ENCODE measurements at places on chromosomes 5 and 9.

DNA sequence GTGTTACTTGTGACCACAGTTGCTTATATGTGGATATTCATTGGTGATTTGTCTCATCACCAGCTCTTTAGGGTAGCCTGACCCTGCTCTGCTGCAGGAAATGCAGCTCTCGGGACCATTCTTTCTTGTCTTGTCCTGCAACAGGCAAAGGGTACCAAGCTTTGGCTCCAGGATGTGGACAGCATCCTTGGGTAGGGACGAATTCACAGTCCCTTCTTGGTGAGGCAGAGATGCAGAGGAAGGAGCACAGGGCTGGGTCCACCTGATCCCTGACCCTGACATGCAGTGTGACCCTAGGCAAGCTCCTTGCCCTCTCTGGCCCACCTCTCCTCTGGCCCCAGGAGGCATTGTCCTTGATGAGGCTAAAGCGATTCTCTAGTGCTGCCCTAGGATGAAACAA lies 37.0 kb upstream of the SYNPO start:
- DNase-seq: no peak

DNA sequence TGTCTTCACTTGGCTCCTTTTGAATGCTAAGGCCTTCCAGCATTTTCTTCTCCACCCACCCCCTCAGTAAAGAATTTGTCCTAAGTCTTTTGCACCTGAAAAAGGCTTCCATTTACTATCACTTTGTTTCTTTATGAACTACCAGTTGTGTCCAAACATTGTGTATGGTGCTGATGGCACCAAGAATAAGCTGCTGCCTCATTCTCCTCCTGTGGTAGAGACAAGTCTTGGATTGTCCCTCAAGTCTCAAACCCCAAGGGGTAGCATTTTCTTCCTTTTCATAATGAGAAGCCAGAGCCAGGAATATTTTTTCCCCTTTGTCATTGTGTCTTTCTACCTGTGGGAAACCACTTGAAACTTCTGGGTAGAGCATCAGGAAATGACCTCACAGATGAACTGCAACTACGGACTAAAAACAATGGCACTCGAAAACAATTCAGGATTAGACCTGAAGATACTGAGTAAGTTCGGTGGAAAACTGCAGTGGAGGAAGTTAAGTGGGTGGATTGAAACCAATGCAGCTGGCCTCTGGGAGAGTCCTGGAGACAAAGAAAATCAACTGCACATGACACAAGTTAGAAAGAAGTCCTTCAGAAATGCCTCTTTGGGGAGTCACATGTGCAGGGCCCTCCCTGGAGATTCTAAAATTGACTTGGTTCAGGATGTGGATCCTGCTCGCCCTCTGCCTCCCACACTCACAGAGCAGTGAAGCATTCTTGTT lies 80.5 kb downstream of the SH3RF2 start:
- no peak for DNase-seq

GRCh38 chr5:132425975-132426524 lies 56.5 kb downstream of the SLC22A5 start:
- no peak for DNase-seq

DNA sequence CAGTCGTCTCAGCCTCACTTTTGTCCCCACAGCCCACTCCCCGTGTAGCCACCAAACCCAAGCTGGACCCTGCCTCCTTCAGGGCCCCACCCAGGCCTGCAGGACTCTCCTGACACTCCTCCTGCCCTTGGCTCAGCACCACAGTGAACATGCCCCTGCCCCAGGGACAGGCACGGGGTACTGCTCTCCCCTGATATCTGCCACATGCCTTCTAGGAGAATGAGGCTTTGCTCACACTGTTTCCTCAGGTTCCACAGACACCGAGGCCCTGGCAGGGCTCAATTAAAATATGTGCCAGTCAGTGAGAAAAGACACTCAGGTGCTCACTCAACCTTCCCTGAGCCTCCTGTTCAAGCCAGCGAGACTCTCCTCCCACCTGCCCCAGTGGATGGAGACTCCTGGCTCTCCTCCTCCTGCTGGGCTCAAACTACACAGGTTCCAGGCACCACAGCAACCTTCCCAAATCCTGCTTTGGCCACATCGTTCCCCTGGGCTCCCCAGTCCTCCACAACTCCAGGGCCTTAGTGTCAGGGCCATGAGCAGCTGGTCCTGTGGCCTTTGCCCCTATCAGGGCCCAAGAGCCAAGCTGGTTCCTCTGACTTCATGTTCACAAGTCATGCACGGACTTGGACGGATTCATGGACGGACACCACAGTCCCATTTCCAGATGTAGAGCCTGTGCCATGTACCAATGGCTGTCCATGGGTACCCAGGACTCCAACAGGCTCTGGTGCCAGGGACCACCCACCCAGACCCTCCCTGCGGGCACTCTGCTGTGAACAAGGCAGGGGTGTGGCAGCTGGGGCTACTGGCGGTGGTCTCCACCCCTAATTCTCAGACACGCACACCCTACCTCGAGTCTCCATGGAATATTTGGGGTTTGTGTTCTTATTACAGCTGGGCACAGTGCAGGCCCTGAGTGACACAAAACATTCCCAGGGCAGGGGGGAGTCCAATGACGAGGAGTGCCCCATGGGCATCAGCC lies 36.6 kb downstream of the BICD2 start:
- no peak for DNase-seq

DNA sequence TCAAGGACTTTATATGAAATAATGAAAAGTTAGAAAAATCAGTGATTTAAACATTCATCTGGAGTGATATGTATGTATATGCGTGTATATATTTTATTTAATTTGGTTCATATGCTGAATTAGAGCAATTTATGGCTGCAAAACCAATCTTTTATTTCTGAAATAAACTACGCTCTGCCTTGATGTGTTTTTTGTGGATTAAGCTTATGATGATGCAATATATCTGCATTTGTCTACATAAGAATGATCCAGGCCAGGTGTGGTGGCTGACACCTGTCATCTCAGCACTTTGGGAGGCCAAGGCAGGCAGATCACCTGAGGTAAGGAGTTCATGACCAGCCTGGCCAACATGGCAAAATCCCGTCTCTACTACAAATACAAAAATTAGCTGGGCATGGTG lies 1842.3 kb upstream of the CDH6 start:
- DNase-seq: no peak

DNA sequence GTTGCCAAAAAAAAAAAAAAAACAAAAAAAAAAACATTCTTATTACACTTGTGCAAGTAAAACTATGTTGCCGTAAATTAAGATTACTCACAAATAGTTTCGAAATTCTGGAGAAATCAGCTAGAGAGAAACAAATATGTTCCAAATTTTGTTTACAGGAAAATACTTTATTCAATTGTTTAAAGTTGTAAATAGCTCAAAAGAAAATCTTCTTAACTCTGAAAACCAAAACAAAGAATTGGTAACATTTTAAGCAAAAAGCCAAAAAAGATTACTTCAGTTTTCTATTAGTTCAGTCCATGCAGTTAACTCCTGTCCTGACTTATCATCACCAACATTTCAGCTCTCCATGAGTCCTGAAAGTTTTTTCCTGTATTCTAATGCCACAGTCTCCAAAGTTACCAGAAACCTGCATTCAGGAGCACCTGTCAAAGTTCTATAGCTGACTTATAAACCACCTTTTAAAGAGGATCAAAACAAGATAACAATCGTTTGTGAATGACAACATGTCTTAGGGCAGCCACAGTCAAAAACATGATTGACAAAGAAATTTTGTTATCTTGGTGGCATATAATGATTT lies 194.1 kb downstream of the RANBP17 start:
- DNase-seq: no peak

- DNase-seq: no peak
Observed at GRCh38 chr5:157820593-157821252, 38.2 kb downstream of the CLINT1 start.

DNA sequence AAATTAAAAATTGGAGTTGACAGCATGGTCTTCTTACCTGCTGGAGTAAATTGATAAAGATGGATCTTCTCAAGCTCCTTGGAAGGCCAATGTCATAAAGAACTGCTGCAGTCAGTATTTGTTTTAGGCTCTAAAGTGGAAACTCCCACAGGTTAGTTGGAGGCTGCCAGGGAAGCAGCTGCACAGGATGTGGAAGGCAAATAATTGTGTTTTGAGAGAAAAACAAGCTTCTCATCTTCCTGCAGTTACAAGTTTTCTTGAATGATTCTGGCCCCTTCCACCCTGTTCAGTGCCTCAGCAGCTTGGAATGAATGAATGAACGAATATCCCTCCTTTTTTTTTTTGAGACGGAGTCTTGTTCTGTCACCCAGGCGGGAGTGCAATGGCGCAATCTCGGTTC lies 13.9 kb downstream of the MROH2B start:
- no peak for DNase-seq

DNA sequence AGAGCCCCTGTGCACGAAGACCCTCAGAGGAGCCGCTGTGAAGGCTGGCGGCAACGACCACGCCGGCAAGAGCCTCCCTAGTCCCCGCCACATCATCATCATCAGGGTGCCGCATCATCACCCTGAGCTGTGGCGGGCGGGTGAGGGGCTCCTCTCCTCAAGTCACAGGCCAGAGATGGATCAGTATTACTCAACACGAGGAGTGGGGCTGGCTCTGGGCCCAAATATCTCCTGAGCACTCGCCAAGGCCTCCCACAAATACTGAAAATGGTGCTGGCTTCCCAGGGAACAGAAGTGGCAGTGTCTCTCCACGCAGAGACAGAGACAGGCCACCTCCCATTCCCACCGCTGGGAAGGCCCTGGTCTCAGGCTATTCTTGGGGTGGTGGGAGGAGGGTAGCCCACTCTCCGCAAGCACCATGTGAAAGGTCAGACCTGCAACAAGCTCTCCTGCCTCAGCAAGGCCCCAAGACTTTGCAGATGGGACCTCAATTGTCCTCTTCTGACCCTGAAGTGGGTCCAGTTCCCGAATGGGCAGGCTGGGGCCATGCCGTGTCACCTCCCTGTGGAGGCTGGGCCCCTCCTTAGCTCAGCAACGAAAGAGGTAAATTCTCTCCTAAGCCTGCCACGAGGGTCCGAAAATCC lies 39.3 kb upstream of the ZNF354A start:
- no peak for DNase-seq
